HS-5 (cell line): ENCODE measurements at places on chromosomes 11 and 22.
A peak's percentile ranks its signal among the peaks of the same experiment; 100 is the strongest.

DNA sequence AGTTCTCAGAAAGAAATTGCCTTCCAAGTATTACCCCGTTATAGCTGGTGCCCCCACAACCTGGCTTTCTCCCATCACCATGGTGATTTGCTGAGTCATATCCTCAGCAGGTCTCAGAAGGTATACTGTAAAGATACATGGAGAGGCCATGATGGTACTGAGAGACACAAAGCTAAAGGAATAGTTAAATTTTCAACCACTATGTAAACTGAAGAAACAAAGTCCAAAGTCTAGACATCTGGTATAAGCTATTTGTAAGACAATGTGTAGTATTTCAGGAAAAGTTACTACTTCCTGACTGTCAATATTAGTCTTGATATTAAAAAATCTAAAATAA, 377.1 kb downstream of the DCDC1 start:
- DNase-seq: no peak

DNA sequence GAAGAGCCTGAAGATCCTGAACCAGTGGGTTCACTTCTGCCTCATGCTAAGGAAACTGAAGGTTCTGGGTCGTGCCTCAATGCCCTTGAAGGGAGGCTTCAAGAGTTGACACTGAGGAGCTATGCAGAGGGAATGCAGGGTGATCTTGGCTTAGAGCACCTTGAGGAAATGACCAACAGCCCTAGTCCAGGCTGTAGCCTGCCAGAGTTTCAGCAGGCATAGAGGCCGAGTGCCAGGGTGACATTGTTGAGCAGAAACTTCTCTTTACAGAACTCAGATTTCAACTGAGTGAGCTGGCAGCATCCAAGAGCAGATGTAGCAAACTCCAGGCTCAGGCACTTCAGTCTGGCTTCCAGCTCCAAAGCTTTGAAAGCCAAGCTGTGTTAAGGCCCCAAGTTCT, 23.1 kb upstream of the CAPRIN1 start:
- no peak for DNase-seq

GRCh38 chr11:12074529-12075195, 35.7 kb upstream of the MICAL2 start:
- no peak for DNase-seq

DNA sequence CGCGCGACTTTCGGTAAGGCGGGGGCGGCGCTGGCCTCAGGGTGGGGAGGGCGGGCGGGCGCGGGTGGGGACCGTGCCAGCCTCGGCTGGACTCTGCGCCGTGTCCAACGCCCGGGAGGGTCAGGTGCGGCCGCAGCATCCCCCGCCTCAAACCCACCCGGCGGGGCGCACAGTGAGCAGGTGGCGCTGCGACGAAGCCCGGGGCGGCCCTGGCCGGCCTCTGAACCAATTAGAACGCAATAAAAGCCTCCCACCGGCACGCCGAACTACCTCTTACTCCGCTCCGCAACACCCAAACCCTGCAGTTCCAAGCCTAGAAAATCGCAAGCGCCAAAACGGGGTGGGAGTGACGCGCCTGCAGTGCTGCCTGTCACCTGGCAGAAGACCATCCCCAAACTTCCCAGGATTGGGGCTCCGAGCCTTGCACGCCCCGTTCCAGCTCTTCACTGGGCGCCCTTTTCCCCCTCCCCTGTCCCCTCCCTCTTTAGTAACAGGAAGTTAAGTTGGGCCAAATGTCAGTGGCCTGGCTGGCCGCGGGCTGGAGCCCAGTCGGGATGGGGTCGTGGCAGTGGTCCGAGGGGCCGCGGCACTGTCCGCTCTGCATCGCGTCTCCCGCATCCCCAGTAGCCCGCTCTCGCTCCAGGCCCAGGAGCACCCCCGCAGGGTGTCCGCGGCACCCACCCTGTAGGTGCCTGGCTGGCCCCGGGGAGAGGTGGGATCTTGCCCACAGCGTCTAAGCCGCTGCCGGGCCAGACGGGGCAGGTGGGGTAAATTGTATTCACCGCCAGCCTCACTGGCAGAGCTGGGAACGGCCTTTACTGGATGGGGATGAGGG, 541 bp downstream of the MICAL2 start:
- no peak for DNase-seq

- DNase-seq: no peak
Measured at GRCh38 chr11:11521306-11522002, 100.4 kb downstream of the GALNT18 start.

DNA sequence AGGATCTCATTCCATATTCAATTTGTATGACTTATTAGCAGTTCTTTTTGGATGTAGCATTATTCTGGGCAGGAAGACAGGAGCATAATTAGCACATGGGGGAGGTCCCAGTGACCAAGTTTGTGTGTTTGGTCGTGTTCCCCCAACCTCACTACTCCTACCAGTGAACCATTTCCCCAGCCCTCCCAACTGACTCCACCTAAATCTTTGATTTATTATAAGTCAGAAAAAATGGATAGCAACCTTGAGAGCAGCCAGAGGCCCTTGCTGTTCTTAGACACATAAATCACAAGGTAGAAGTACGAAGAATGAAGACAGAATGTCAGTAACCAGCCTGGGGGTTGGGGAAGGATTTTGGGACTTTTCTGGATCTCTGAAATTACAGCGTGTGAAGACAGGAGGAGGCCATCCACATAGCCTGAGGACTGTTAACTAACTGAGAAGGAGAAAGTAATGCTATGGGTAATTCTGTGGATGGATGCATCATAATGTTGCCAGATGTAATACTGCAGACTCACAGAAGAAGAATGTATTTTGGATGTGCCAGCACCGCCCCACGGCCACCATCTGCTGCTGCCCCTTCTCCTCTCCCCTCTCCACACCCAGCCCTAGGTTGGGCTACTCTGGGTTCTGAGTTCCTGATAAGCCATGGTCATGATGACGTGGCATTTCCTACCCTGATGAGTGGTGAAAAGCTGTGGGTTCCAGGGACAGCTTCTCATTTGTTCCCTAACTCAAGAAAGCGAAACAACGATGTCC, 124.3 kb upstream of the TTC12 start:
- peak; percentile 94 for DNase-seq

DNA sequence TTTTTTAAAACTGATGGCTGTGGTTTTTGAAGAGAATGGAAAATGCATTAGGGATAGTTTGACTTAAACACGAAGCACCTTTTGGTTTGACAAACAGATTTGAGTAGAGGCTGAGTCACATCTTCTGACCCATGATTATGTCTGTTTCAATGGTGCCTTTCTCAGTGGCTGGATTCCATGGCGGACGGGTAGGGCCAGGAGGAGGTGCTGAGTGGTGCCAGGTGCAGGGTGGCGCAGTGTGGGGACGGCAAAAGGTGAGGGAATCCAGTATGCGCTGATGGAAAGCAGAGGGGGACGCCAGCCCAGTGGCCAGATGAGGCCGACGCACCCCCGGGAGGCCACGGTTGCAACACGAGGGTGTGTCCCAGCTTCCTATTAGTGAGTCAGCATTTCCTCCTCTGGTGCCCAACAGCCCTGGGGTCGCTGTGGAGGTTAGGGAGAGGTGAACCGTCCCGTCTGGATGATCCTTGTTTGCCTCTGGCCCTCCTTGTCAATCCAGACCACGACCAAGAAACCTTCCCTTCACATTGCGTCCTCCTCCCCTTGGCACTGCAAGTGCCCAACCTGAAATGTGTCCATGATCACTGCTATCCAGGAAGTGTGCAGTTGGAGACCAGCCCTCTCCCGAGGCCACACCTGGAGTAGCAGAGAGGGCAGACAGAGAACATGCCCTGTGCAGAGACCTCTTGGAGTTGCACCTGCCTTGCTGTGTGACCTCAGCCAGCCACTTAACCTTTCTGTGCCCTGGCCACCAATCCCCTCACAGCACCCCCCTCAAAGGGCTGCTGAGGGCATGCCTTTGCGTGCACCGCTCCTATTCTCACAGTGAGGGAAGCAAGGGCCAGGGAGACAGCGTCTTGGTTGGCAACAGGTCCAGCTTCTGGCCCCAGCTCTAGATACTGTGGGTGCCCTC, 32.5 kb upstream of the ATXN10 start:
- peak; percentile 29 for DNase-seq

DNA sequence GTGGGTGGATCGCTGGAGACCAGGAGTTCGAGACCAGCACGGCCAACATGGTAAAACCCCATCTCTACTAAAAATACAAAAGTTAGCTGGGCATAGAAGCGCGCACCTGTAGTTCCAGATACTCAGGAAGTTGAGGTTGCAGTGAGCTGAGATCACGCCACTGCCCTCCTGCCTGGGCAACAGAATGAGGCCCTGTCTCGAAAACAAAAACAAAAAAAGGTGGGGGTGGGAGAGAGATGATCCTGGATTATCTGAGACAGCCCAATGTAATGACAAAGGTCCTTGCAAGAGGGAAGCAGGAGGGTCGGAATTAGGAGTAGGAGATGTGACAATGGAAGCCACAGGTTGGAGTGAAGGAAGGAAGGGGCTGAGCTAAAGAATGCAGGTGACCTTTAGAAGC, 87.6 kb upstream of the APOA1 start:
- no peak for DNase-seq

- no peak for DNase-seq
Measured at GRCh38 chr22:19937616-19938473, 3.7 kb upstream of the COMT start.

- DNase-seq: no peak
Measured at GRCh38 chr22:43267332-43267980, 75.7 kb downstream of the SCUBE1 start.

GRCh38 chr11:125163431-125164063, 1.0 kb upstream of the PKNOX2 start:
- no peak for DNase-seq

- no peak for DNase-seq
Measured at GRCh38 chr11:1650034-1650917, 20.7 kb downstream of the KRTAP5-5 start.

GRCh38 chr11:78910322-78910721, 335.7 kb upstream of the NARS2 start:
- no peak for DNase-seq
